ENCODE measurements at places on chromosomes 1 and 21.

DNA sequence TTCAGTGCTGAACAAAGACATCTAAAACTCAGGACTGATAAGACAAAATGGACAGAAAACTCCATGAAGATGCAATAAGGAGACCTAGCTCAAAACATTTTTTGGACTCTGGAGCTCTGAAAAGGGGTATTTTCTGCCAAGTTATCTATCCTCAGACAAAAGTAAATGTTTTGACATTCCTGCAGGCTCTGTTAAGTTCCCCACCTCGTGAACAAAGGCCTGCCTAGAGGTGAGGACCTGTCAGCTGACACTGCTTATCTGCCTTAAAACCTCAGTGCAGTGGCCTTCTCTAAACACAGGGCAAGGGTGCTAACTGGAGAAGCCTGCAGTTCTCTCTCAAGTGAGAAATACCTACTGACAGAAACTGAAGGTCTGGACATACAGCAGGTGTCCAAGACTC lies 41.1 kb downstream of the COLGALT2 start:
- no peak for DNase-seq

GRCh38 chr1:167184081-167184480 lies 36.6 kb upstream of the POU2F1 start:
- no peak for DNase-seq

GRCh38 chr1:151458802-151459330 lies 428 bp downstream of the POGZ start:
- DNase-seq = no peak

DNA sequence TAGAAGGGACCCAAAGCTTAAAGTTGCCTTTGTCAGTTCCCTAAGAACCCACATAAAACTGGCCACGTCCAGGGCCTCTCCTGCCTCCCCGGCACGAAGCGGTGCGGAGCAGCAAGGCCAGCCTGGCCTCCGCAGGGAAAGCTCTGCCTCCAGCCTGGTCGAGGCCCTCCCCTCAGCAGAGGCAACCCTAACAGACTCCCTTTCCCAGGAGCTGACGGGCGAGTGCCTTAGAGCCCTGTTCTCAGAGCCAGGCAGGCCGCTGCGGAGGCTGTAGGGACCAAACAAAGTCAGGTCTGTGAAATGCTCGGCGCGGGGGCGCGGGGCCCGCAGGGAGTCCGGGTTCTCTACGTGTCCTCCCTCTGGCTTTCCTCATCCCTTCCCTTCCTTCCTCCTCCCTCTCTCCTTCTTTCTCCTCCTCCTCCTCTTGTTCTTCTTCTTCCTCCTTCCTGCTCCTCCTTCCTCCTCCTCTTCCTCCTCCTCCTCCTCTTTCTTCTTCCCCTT lies 40.7 kb downstream of the RIPK4 start:
- no peak for DNase-seq

GRCh38 chr1:153661111-153661708 lies 2.7 kb downstream of the SNAPIN start:
- no peak for DNase-seq

GRCh38 chr1:52917581-52917980 lies 4.0 kb downstream of the ECHDC2 start:
- no peak for DNase-seq

Data from hippocampal formation (tissue), 2 donors.